ENCODE measurements at places on chromosomes 6 and 20.

GRCh38 chr20:4779616-4780015, 57.9 kb downstream of the PRND start:
- DNase-seq: no peak

GRCh38 chr6:19781269-19781668, 55.9 kb upstream of the ID4 start:
- DNase-seq: no peak

GRCh38 chr6:21844120-21844917, 250.8 kb downstream of the SOX4 start:
- DNase-seq: no peak

- peak; percentile 66 for DNase-seq
These were observed 195.5 kb upstream of the PDE10A start for GRCh38 chr6:165858586-165858985.

GRCh38 chr6:112031960-112032359, 21.9 kb upstream of the CCN6 start:
- DNase-seq: no peak
